ENCODE measurements at places on chromosomes 11 and 22.

GRCh38 chr11:81484196-81484595, 1249.5 kb downstream of the FAM181B start:
- no peak for DNase-seq

DNA sequence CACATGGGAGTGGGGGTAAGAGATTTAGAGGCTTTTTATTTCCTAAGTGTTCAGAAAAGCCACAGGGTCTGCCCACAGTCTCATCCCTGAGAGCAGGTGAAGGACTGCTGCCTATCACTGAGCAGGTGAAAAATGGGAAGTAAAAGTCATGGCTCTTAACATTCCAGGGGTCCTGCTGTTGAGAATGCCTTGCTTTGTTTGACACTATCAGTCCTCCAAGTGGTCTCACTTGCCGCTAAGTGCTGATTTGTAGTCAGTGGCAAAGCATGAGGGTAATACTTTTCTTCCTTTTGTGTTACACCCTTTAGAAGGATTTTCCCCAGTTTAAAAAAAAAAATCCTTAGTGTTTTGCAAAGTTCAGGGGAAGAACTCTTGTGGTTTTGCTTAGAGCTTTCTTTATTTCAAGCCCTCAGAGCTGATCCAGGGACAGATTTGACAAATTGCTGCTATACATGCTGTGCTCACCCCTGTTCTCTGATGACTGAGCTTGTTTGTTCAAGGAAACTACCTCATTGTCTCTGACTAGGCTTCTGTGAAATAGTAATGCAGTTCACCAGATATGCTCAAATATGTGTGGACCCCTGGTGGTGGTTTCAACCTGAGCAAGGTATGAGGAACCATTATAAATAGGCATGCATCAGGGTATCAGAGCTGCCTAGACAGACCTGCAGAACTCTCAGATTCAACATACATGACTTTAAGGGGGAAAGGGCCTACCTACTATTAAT, 141.0 kb downstream of the ARHGAP42 start:
- DNase-seq: no peak

DNA sequence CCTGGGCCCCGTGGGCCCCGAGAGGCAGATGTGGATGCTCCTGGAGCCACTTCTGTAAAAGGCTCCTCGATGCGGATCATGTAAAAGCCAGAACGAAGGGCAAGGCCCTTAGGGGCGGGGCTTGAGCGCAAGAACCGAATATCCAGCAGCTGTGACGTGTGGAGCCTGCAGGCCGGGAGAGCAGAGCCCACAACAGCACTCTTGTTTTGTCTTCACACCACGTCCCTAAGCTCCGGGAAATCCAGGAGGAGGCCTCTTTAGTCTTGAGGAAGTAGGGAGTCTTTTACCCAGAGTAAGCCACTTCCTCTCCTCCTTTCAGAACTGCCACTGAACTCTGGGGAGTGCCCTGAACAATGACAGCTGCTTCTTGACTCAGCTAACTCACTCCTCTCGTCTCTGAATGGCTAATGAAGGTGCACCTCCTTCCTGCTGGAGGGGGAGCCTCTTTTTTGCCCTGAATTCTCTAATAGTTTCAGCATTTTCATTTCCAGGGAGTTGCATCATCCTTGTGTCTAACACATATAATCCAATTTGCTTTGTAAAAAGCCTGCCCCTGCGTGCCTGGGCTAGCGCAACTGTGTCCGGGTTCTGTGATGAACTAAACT, 12.5 kb downstream of the L3MBTL2 start:
- DNase-seq: no peak

GRCh38 chr11:12506404-12506921, 129.1 kb downstream of the PARVA start:
- DNase-seq: no peak

DNA sequence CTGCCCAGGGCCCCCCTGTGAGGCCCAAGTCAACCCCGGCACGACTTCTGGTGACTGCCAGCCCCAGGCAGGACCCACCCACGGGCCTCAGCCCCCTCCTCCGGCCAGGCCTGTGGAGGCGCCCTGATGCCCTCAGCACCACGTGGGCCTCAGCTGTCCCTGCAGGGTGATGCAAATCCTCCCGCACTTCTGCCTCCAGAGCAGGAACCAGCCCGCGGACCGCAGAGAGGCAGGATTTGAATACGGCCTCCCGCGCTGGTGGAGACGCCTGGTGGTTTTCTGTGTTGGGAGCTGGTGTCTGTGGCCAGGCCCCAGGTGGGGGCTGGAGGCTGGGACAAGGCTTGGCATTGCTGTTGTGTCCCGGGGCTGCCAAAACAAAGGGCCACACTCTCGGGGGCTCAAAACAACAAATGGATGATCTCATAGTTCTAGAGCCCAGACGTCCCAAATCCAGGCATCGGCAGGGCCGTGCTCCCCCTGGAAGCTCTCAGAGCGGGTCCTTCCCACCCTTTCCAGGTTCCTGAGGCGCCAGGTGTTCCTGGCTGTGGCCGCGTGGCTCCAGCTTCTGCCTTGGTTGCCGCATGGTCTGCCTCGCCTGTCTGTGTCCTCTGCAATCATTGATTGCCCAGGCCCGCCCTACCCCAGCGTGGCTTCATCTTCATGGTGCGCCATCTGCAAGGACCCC, 19.4 kb downstream of the TRPM5 start:
- no peak for DNase-seq

GRCh38 chr11:32026766-32027165, 64.1 kb upstream of the RCN1 start:
- DNase-seq: no peak

GRCh38 chr22:29450222-29450621, 11.8 kb downstream of the RFPL1 start:
- DNase-seq: no peak

DNA sequence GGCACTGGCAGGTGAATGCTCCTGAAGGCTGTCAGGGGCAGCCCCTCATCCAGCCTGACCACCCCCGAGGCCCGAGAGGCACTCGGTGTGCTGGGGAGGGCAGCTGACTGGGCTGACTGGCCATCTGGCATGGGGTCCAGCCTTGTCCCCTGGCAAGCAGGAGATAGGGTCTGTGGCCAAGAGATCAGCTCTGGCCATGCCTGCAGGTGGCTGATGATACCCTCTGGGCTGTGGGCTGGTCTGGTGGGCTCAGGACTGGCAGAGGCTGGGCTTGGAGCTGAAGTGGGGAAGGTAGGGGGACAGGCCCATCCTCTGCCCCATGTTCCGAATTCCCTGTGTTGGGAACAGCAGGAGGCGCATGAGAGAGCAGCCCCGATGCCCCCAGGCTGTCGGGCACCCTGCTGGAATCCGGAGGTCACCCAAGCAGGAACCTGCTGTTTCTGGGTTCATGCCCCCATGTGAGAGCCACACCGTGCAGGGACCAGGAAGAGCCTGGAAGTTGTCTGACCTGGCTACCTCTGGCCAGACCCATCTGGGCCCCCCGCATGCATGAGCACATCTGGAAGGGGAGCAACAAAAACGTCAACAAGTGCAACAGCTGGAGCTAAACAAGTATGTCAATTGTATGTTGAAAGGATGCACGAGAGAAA, 527.0 kb downstream of the TBC1D22A start:
- no peak for DNase-seq

- no peak for DNase-seq
Measured at GRCh38 chr22:48708558-48709245, 1119.0 kb downstream of the BRD1 start.

GRCh38 chr11:76591416-76591815, 79.1 kb downstream of the LRRC32 start:
- DNase-seq: no peak

DNA sequence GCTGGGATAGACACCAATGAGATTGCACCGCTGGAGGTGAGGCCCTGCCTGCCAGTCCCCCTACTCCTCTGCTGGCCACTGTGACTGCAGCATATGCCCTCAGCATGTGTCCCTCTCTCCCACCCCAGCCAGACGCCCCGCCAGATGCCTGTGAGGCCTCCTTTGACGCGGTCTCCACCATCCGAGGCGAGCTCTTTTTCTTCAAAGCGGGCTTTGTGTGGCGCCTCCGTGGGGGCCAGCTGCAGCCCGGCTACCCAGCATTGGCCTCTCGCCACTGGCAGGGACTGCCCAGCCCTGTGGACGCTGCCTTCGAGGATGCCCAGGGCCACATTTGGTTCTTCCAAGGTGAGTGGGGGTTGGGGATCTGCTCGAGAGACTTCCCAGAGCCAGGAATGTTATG, 5.7 kb upstream of the SMARCB1 start:
- DNase-seq: no peak

- DNase-seq: peak; percentile 24
Measured at GRCh38 chr22:23862103-23862502, 4.4 kb downstream of the SLC2A11 start.

DNA sequence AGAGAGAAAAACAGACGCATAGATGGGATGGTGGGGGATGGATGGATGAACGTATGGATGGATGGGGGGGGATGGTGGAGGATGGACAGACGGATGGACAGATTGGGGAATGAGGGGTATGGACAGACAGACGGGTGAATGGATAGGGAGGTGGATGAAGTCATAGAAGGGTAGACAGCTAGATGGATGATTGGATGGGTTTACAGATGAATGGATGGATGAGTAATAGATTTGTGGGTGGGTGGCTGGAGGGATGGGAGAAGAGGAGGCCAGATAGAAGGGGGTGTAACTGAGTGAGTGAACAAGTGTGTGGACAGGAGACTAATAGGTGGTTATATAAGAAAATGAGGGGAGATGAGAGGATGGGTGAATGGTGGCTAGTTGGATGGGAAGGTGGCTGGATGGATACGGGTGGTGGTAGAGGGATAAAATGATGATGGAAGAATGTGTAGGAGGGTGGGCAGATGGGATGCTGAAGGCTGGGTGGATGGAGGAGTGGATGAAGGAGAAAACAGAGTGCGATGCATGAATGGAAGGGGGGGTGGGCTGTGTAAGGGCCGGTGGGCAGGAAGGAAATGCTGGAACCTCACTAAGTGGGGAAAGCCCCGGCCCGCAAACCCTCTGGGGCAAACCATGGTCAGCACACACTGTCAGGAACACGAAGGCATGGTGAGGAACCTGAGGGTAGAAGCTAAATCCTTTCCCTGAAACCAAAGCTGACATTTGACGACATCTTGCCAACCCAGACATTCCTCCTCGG, 21.6 kb downstream of the ARVCF start:
- DNase-seq: no peak

DNA sequence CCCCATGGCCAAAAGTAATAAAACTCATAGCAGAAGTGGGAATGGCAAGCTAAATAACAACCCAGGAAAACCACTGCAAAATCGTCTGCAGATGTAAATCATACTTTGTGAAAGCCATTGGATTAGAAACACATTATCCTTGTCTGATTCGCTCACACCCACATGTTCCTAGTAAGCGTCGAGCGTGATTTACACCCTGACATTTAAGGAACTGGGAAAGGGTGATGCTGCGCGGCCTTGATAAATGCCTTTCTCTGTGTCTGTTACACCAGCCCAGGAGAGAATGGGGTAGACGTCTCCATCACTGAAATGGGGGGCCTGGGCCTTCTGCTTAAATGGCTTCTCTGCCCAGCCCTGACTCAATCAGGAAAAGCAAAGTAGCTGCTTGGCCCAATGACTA, 162.7 kb downstream of the NTM start:
- no peak for DNase-seq

GRCh38 chr22:38017939-38018885, 33.9 kb upstream of the SOX10 start:
- DNase-seq: no peak

DNA sequence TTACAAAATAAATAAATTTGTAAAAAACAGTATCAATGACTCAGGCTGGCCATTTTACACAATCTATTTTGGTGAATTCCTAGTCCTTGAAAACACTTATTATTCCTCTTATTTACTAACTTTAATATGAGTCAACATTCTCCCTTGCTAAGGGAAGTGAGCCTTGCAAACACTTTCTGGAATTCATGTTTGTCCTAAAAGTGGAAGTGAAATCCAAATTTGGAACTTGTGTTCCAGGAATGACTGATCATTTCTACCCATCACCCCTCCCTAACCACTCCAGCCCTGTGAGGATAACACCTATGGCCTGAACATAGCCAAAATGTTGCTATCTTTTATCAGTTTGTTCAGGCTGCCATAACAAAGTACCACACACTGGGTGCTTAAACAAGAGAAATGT, 83.1 kb downstream of the OR5AK2 start:
- no peak for DNase-seq

DNA sequence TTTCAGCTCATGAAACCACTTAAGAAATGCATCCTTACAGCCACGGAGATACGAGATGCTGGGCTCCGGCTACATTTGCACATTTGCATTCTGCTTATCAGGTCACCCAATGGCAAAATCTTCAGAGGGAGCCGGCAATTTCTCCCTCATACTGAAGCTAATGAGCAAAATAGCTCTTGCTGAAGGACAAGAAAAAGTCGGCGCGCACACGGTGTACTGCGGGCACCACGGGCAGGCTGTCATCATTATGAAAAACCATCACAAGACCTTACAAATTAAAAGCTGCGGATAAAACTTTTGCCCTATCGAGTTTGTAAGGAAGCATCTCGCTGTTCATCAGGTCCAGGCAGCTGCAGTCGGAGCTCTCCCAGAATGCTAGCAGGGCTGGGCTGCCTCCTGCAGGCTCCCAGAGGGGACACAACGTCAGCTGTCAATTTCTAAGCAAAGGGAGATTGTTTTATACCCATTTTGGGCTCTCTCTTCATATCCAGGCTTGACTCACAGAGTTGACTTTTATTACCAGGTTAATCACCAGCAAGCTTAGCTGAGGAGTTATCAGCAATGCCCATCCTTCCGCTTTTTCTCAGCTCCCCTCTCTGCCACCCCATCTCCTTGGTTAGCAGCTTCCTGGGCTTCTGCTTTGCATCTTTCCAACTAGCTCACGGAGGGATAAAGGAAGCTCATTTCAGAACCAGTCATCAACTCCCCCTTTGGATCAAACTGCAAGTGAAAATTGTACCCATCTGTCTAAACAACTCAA, 375.1 kb downstream of the OPCML start:
- DNase-seq: no peak

GRCh38 chr22:31127181-31127772, 4.5 kb downstream of the INPP5J start:
- DNase-seq: no peak

DNA sequence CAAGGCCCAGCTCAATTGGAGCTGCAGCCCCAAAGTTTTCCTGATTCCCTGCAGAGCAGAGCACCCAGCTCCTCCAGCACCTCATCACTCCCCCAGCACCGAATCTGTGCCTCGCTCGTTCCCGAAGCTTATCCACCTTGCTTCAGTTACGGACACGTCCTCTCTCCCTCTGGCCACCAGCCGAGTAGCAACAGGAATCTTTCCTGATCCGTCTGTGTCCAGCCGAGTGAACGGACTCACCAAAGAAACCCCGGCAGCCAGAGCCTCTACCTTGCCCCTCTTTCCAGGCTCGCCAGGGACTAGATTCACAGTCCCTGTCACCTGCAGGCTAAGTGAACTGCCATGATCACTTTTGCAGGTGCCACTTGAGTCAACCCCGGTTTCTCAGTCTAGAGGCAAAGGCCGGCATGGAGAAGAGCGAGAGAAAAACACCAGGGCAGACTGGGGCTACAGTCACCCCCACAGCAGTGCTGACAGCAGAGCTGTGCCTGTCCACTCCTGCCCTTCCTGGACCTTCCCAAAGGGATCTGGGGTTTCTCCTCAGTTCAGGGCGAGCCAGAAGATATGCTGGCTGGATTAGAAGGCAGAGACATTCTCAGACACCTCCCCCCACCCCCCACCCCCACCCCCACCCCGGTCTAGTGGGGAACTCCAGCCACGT, 32.3 kb downstream of the BID start:
- no peak for DNase-seq

- no peak for DNase-seq
Measured at GRCh38 chr11:120108785-120109168, 29.1 kb downstream of the TRIM29 start.

All from NCI-H1694 (cell line).